ENCODE measurements at places on chromosomes 16 and 17. TPM values are rescaled to one million over a fixed set of nuclear protein-coding genes. Genes with fewer than 3 reads are reported as not detected.

KRTAP4-9 gene
- not detected for total RNA-seq

- peak; percentile 52 for DNase-seq
Observed at GRCh38 chr17:40960144-40960543, 6.6 kb downstream of the KRT39 start.

GRCh38 chr17:65055708-65056638, 567 bp downstream of the GNA13 start:
- peak; percentile 56 for DNase-seq

TOM1L2 gene
- 35.9 TPM for total RNA-seq

- no peak for DNase-seq
Observed at GRCh38 chr17:29546085-29546484, 20.8 kb downstream of the ABHD15 start.

CCL11 gene
- total RNA-seq = not detected

- no peak for DNase-seq
Observed at GRCh38 chr16:69277413-69277812, 33.7 kb upstream of the VPS4A start.

ITGAD gene
- total RNA-seq = not detected

ITGAL gene
- 9.2 TPM for total RNA-seq

DNA sequence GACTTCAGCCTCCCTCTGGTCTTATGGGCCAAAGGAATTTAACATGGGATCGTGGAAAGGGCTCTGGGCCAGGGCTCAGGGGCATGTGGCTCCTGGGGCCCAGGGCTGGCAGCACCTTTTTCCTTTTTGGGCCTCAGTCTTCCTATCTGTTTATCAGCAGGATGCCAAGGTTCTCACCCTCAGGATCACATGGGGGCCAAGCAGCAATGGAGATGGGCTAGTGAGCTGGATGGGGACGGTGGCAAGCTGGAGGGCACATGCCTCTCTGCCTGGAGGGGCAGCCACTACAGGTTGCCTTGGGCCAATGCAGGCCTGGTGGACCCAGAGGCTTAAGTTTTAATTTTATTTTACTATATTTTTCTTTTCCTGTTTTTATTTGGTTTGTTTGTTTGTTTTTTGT, 95.4 kb downstream of the CYLD start:
- no peak for DNase-seq

DNA sequence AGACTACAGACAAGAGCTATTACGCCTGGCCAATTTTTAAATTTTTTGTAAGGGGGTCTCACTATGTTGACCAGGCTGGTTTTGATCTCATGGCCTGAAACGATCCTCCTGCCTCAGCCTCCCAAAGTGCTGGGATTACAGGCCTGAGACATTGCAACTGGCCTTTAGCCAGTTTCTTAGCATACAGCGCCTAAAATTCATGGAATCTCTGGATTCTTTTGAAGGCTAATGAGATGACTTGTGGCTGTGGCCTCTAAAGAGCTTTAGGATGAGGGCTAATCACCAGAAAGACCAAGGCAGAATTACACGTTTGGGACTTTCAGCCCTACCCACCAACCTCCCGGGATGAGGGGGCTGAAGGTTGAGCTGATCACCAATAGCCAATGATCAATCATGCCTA, 34.6 kb downstream of the AKAP10 start:
- no peak for DNase-seq

DNA sequence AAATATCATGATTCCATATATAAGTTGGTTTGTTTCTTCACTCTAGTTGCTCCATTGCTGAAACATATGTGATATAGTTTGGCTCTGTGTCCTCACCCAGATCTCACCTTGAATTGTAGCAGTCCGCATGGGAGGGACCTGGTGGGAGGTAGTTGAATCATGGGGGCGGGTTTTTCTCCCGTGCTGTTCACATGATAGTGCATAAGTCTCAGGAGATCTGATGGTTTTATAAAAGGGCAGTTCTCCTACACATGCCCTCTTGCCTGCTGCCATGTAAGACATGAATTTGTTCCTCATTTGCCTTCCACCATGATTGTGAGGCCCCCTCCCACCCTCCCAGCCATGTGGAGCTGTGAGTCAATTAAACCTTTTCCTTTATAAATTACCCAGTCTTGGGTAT, 915.5 kb downstream of the KCNJ2 start:
- no peak for DNase-seq

DNA sequence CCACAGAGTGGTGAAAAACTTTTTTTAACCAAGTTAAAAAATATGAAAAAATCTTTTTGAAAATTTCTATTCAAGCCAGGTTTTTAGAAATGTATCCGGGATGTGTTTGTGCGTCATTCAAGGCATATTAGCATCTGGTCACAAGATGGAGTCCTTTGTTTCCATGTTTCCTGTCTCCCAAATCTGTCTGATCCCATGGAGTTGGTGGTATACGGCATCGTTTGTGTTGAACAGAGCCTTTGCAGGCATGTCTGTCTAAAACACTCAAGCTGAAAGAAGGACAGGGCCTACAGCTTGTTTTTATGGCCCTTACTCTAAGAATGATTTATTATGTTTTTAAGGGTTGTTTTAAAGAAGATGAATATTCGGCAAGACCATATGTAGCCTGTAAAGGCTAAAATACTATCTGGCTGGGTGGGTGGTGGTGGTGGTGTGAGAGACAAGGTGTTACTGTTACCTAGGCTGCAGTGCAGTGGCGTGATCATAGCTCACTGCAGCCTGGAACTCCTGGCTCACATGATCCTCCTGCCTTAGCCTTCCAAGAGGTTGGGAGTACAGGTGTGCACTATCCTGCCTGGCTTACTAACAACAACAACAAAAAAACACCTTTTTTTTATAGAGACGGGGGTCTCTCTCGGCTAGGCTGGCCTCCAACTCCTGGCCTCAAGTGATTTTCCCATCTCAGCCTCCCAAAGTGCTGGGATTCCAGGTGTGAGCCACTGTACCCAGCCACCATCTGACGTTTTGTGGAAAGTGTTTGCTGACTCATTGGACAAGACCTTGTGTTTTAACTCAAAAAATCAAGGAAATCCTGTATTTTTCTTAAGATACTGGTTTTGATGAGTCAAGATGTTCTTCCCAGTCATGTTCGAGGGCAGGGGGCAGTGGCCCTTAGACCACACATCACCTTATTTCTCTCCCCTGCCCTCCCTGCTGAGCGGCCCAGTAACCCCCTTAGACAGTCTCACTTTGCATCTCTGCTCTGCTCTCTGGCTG, 52.2 kb downstream of the NDE1 start:
- no peak for DNase-seq

DNA sequence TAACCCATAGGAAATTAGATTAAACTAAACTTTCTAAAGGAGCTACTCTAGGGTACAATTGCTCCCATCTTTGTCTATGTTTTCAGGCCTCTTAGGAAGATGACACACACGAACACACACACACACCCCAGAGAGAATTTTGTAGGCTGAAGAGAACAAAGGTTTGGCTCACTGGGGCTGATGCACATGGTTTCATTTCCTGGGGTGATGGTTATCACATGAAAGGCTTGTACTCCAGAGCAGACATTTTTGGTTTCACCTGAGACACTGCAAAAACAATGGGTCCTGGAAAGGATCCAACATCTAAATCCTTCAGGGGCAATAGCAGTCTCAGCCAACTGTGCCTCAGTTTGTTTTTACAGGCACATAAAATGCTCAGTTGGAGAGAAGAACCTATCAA, 62.8 kb downstream of the GRB7 start:
- no peak for DNase-seq

ENPP7 gene
- not detected for total RNA-seq

SPATA22 gene
- total RNA-seq = not detected

LPO gene
- not detected for total RNA-seq

LRRC37A2 gene
- 12.7 TPM for total RNA-seq

GRCh38 chr17:35185849-35186248, 8.3 kb downstream of the SLC35G3 start:
- no peak for DNase-seq

- DNase-seq = no peak
Observed at GRCh38 chr17:66371561-66371960, 69.1 kb downstream of the PRKCA start.

GPR139 gene
- not detected for total RNA-seq

CHD3 gene
- total RNA-seq = 69.9 TPM

BLMH gene
- 18.7 TPM for total RNA-seq

GRCh38 chr16:88016964-88017363, 65.7 kb downstream of the BANP start:
- no peak for DNase-seq

BICDL2 gene
- total RNA-seq = 132 TPM

DNA sequence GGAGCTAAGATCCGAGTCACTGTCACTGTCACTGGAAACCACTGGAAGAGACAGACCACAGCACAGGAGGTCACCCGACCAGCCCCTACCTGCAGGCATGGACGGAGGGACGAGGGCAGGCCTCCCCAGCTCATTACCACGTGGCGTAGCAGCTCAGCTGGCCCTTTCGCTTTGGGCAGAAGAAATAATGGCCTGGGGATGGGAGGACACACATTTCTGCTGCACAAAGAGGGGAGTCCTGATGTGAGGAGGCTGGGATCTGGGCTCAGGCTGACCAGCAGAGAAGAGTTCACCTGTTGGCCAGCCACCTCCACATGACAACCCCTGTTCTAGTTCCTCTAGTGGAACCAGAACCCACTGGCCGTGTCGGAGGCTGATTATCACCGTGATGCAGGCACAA, 38.2 kb upstream of the DOC2B start:
- DNase-seq = peak; percentile 3

ARSG gene
- total RNA-seq = 0.52 TPM

GRCh38 chr16:56324406-56324805, 100.9 kb downstream of the AMFR start:
- no peak for DNase-seq

- no peak for DNase-seq
Observed at GRCh38 chr16:67752641-67753040, 33.5 kb upstream of the GFOD2 start.

- DNase-seq = no peak
Observed at GRCh38 chr16:79347277-79347676, 253.3 kb downstream of the MAF start.

DNA sequence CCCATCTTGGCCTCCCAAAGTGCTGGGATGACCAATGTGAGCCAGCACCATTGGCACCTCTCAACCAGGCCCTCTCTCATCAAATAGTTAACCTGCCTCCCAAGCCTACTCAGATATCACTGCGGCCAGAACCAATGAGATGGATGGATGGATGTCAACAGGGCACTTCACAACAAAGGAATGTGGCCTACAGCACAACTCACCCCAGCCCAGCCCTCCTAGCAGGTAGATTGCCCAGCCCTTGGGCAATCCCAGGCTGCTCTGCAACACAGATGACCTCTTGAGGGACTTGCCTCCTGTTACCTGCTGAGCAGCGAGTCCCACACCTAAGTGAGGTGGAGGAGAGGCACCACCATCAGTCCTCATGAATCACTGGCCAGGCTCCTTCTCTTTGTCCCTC, 22.6 kb upstream of the KIFC3 start:
- no peak for DNase-seq

- no peak for DNase-seq
Observed at GRCh38 chr17:34081269-34081668, 173.8 kb upstream of the CCL2 start.

DNA sequence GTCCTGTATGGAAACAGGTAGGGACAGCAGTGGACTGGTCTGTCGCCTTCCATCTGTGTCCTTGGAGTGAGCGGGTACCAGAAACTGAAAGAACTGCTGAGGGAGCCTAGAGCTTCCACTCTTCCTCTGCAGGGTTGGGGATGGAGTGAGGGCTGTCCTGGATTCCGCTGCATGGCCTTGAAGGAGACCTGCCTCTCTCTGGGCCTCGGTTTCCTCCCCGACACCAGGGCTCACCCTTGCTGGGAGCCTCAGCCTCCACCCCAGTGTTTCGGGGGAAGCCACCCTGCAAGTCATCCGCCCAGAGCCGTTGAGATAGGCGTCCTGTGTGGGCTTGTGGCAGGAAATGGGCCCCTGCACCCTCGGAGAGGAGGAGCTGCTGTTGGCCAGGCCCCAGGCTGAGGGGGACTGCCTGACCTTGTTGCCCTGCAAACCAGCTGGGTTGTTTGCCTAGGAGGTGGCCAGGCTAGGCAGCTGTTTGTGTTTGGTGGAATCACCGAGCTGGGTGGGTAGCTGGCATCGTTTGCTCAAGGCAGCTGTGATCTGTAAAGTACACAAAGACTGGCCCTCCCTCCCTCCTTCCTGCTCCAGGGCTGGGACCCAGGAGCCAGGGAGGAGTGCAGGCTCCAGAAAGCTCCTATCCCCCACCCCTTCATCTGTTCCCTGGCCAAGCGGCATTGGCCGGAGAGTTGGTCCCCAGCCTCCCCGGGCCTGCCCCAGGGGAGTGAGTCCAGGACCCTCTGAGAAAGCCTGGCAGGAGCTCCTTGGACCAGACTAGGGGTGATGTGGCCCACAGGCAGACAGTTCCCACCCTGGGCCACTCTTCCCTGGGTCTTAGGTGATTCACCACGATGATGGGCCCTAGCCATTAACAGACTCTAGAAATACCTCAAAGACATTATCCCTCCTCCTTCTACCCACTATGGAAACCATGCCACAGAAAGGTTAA, 1.3 kb downstream of the RAB37 start:
- peak; percentile 21 for DNase-seq

PTGES3L gene
- total RNA-seq = not detected

TRAF7 gene
- total RNA-seq = 29.3 TPM

- peak; percentile 89 for DNase-seq
Observed at GRCh38 chr16:25066747-25067631, 44.6 kb upstream of the LCMT1 start.

DNA sequence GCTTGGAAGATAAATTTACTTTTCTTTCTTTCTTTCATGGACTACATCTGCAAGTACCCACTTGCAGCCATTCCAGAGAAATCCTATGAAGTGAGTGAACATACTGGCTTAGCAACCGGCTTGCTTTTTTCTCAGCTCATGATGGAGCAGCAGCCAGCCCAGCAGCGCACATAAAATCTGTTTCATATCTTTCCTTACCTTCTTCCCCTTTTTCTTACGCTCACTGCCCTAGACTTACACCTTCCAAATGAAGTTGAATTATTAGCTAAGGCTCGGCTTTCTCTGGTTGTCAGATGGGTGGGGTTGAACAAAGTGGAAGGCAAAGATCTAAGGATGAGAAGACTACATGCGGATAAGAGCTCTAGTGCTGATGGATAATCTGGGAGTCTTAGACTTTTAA, 13.9 kb upstream of the ABCA8 start:
- DNase-seq = no peak

DNA sequence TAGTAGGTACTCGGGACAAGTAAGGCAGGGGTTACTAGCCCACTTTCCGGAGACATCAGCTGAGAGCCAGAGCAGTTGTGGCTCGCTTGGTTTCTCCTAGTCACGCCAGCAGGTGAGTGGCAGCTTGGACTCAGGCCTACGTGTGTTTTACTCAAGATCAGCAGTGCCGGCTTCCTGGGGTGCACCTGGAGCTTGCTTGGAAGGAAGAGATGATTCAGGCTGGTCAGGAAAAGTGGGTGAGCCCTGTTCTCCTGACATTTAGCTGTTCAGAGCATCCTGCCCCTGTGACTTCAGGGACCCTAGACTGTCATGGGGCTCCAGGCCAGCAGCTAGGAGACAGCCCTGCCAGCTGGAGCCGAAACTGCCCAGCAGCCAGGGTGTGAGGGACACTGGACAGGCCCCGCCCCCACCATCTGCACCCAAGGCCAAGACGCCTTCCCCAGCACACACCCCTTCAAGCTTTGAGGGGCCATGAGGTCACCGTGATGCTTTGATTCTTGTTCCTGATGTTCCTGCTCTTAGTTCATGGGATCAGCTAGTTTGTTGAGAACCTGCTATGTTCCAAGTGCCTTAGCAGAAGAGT, 238.0 kb upstream of the CIBAR2 start:
- DNase-seq = peak; percentile 87

ALOX15B gene
- 1.3 TPM for total RNA-seq
